HepG2 (cell line): ENCODE measurements at places on chromosomes 12 and 14. TPM values are rescaled to one million over a fixed set of nuclear protein-coding genes. Genes with fewer than 3 reads are reported as not detected.

GRCh38 chr14:69816216-69816615, 19.2 kb upstream of the SLC10A1 start:
- H3K36me3 ChIP-seq = no peaks in the 10 kb centered on the region
- no peaks in the 10 kb centered on the region for H3K27me3 ChIP-seq
- H3K27ac ChIP-seq = no peak overlapping the region
- DNase-seq = no peak
- H3K4me1 ChIP-seq = peaks cover 37% of the 10 kb centered on the region
- no peak overlapping the region for H3K4me3 ChIP-seq

- peak within 1 kb of the TSS; percentile 80 for H3K4me3 ChIP-seq
- H3K36me3 ChIP-seq = no peaks in the 10 kb centered on the region
- peak; percentile 70 for DNase-seq
- peaks cover 20% of the 10 kb centered on the region for H3K4me1 ChIP-seq
- H3K27ac ChIP-seq = no peak within 1 kb of the TSS
Measured at GRCh38 chr14:35533357-35534207, at the start of gene INSM2. Gene INSM2 (plus strand): TSS chr14:35534164. CDS start chr14:35534253, 89 bp downstream.

DNA sequence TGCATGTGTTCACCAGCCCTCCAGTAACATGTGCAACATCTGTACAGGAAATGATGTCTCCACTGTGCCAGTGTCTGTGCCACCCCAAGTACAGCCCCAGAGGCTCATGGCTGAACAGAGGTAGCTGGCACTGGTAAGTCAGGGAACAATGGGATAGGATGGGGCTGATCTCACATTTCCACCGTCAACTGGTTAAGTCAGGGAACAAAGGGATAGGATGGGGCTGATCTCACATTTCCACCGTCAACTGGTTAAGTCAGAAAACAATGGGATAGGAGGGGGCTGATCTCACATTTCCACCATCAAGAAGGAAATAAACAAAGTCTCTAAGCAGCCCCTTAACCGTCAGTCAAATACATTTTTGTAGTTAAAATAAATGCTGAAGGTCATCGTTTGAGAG, 246.6 kb downstream of the TMEM132D start:
- no peaks in the 10 kb centered on the region for H3K36me3 ChIP-seq
- no peak overlapping the region for H3K4me3 ChIP-seq
- H3K4me1 ChIP-seq = no peaks in the 10 kb centered on the region
- H3K27ac ChIP-seq = no peak overlapping the region

- H3K27ac ChIP-seq = no peak overlapping the region
- no peaks in the 10 kb centered on the region for H3K27me3 ChIP-seq
Measured at GRCh38 chr12:112909693-112910092, 2.9 kb downstream of the OAS1 start.

DNA sequence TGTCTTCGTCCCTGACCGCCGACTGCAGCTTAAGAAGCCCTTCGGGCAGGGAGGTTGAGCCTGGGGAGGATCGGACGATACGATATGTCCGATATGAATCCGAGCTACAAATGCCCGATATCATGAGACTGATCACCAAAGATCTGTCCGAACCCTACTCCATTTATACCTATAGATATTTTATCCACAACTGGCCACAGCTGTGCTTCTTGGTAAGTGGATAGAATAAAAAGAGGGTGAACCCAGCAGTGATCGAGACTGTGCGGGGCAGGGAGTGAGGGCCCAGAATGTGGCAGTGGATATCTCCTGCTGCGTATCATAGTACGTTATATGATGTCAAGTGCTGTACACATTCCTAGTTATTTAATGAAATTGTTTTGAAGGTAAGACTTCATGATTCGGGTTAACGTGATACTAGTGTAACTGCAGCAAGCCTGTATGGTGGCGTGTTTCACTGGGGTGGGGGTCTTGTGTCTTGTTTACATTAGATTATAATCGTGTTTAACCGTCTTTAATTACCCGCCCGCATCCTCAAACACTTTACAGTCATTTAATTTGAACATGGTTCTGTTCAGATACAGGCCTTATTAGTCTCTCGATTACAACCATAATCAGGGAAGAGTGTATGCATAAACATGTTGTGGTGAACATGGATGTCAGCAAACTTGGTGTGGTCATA, 1.3 kb downstream of the NAA30 start:
- peak overlapping the region; percentile 81 for H3K27ac ChIP-seq
- H3K4me1 ChIP-seq = peaks cover 35% of the 10 kb centered on the region
- H3K4me3 ChIP-seq = peak overlapping the region; percentile 89
- H3K27me3 ChIP-seq = no peaks in the 10 kb centered on the region
- DNase-seq = no peak

GRCh38 chr12:88985011-88985410, 367.3 kb downstream of the DUSP6 start:
- H3K27me3 ChIP-seq = no peaks in the 10 kb centered on the region
- no peak overlapping the region for H3K4me3 ChIP-seq
- H3K27ac ChIP-seq = no peak overlapping the region
- no peaks in the 10 kb centered on the region for H3K36me3 ChIP-seq

DNA sequence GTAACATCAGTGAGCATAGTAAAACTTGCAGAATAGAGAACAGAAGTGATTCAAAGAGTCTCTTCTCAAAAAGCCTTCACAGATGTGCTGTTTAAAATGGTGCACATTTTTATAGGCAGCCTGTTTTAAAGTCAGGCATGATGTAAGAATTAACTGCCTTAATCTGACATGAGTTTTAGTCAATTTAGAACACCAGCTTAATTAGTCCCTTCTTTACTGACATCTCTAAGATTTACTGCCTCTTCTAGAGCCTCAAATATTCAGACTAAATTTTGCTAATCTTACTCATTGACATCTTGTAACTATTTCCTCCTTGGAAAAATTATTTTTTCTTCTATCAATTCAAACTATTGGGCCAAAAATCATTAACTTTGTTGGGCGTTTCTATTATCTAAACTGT, 782.5 kb downstream of the C12orf50 start:
- no peak overlapping the region for H3K27ac ChIP-seq
- H3K36me3 ChIP-seq = no peaks in the 10 kb centered on the region
- H3K27me3 ChIP-seq = no peaks in the 10 kb centered on the region
- DNase-seq = no peak
- H3K4me3 ChIP-seq = no peak overlapping the region

Gene RGS6
- polyA plus RNA-seq = not detected in 2 replicates
